Astrocyte of the hippocampus (primary cell): ENCODE measurements at places on chromosomes 3 and 15.
A peak's percentile ranks its signal among the peaks of the same experiment; 100 is the strongest.

DNA sequence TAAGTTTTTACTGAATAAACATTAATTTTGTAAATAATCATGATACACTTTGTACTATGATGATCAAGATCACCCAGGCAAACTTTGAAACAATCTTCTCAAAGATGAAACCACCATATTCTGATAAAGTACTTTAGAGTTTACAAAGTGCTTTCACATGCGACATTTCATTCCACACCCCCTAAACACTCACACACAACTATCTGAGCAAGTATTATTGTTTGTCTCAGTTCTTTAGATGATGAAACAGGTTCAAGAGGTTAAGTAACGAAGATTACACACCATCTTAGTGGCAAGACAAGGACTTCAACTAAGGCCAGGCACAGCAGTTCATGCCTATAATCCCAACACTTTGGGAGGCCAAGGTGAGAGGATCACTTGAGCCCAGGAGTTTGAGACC lies 37.6 kb downstream of the ZNF148 start:
- DNase-seq: no peak

DNA sequence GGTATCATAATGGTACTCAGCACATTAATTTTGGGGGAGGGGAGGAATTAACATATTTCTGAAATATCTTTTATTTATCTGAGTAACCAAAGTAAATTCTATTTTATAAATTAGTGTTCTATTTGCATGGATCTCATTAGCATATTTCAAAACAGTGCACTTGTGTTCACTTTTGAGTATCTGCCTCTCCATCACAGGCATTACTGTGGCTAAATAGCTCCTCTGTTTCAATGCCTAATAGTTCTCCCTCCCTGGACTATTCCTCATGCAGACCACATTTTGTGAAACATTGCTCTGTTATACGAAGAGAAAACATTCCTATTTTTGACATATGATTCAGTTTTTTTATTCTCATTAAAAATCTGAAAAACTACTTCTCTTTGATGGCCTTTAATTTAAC lies 1127.8 kb downstream of the TUSC7 start:
- no peak for DNase-seq

- no peak for DNase-seq
These were observed 26.0 kb downstream of the PLA2G4F start for GRCh38 chr15:42130246-42130986.

GRCh38 chr3:64224826-64225610 lies at the start of gene PRICKLE2:
TSS of gene PRICKLE2 (minus strand) at chr3:64225466. CDS start at chr3:64198927, 26,539 bp downstream.
- DNase-seq: peak; percentile 93

DNA sequence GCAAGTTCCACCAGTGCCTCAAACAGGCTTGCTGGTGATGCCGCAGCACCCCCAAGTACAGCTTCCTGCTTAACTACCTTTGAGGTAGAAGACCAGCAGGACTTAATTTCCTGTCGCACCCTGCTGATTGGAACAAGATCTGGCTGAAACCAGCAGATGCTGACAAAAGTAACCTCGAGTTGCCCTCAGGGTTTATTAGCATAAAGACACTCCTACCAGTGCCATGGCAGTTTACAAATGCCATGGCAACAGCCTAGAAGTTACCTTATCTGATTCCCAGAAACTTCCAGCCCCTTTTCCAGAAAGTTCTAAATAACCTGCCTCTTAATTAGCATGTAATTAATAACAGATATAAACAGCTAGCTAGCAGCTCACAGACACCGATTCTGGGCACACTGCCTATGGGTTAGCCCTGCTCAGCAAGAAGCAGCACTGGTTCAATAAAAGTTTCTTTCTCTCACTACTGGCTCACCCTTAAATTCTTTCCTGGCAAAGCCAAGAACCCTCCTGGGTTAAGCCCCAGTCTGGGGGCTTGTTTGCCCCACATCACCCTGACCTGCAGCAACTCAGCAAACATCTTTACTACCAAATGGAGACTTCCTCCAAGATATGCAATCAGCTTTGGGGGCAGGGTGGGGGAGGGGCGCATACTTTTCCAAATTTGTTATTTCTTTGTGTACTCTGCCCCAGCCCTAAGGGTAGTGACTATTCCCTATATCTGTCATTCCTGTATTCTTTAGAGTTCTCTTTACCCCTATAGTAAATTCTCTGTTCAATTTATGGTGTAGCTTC lies 54.2 kb downstream of the MAP4 start:
- DNase-seq: peak; percentile 65

GRCh38 chr3:131474115-131474514 lies 28.7 kb downstream of the MRPL3 start:
- DNase-seq: peak; percentile 7

GRCh38 chr15:25947323-25948314 lies 84.5 kb upstream of the ATP10A start:
- DNase-seq: peak; percentile 67

- DNase-seq: no peak
These were observed 47.1 kb downstream of the DAPK2 start for GRCh38 chr15:63999177-63999576.

DNA sequence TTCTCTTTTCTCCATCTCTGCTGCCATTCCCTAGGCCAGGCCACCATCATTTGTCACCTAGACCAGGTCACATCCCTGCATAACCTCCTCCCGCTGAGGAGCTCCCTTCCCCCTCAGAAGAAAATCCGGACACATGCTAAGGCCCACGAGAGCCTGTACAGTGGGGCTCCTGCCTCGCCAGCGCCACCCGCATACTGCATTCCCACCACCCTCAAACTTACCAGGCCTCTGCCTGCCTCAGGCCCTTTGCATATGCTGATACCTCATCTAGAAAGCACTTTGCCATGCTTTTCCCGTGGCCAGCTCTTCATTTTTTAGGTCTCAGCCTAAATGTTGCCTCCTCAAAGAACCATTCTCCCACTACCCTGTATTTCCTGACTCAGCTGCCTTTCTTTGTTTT lies 220.1 kb upstream of the CTDSPL start:
- DNase-seq: no peak

DNA sequence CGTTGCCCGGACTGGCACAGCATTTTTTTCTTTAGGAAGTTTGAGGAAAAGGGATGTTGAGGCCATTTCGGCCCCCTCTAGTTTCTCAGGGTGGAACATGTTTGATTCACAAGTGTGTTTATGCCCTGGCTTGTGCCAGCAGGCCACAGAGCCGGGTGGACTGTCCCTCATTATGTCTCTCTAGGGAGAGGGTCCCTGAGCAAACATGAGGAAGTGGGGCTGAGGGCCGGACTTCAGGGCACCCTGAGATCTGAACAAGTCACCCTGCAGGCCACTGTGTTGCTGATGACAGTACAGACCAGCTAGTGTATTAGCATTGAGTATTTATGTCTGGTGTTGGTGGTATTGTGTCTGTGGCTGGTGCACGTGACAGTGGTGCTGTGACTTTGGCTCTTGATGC lies 34.9 kb downstream of the RNU5B-1 start:
- no peak for DNase-seq

- no peak for DNase-seq
These were observed 46.6 kb downstream of the ATP13A4 start for GRCh38 chr3:193508108-193508507.

DNA sequence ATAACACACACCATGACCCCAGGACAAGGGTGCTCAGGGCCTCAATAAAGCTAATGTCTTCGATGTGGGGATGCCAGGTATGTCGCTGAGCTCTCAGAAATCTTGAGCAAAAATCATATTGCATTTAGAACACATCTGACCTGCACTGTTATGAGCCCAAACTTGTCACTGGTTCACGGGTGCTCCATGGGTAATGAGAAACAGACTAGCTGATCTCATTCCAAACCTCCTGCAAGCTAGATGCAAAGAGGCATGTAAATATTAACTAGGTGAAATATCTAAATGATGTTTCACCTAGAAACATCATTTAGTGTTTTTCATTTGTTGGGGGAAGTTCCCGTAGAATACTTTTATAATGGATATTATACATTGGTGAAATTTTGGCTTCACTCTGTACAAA lies 549.4 kb downstream of the OCA2 start:
- DNase-seq: no peak

DNA sequence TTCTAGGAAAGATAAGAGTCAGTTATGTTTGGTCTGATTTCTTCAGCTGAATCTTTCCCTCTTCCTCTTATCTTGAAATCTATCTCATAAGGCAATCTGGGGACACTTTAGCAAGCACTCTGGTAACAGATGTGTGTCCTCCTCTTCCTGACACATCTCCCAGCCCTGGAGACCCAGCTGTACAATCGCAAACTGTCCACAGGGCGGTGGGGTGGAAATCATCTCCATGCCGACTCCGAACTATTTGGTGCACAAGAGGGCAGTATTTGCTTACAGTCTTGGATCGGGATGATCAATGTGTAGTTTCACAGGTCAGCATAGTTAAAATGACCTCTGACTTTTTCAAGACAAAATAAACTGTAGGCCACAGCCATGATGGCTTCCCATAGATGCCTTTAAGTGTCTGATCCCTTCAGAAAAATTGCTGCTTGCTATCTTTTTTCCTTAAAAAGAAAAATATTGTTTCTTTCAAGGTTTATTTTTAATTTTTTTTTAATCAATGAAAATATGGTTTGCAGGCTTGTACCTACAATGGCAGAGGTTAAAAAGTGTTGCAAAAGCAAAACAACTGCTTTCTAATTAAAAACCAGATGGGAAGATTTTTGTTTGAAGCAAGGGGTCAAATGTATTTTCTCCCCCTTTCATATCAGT lies 17.7 kb downstream of the EEFSEC start:
- peak; percentile 84 for DNase-seq

GRCh38 chr3:160006282-160007163 lies 17.9 kb downstream of the IL12A start:
- peak; percentile 83 for DNase-seq

DNA sequence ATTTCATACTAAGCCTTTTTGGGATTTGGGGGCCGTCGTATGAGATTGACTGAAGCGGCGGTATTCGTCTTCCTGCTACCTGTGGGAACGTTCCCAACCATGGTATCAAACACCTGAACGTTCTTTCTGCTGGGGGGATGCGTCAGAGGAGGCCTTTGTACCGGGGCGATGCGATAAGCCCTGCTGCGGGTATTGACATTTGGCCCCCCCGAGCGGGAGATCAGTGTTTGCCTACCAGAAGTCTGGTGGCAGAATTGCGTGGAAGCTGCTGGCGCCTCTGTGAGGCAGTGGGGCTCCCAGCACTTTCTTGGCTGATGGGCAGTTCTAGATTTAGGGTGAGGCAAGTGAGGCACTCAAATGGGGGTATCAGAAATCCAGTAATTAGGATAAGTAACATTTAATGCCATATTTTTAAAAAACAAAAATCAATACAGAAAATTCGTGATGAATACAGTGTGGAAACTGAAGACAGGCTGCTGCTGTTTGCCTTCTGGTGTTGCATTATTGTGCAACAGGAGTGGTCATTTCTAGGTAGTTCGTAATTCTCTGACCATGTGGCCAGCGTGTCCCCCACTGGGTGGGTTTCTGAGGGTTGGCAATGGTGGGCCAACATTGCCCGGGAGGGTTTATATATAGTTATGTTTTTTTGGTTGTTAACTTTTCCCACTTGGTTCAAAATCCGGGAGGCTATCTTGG lies 12.7 kb downstream of the TRPM1 start:
- no peak for DNase-seq

DNA sequence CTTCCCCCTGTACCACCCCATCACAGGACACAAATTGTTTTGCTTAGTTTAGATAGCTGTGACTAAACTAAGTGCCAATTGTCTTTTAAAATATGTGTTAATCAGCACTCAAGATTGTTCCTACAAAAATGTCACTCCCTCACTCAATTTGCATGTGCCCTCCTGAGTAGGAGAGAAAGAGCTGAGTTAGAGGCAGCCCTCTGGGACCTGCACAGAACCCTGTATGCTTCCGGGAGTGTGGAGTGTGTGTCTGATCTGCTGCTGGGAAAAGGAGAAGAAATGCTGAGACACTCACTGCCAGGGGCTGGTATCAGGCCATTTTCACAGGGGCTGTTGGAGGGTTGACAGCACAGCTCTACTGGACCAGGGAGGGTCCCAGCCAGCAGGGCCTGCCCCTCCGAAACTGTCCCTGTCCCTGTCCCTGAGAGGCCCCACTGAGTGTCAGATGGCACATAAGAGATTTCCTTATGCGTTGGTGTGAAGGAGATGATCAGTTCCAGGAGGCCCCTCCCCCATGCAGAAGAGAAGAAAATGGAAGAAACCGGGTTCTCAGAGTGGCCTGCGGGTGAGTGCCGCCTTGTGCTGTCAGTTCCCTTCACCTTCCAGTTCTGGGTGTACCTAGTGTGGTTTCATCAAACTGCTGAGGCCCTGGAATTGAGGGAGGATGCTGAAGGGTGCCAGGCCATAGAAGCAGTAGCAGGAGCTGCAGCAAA lies 3.9 kb upstream of the B3GNT5 start:
- DNase-seq: no peak

GRCh38 chr15:40047415-40048210 lies 8.6 kb upstream of the SRP14 start:
- peak; percentile 60 for DNase-seq

- no peak for DNase-seq
These were observed 17.4 kb downstream of the AADACL2 start for GRCh38 chr3:151751161-151751560.

GRCh38 chr3:43957553-43957952 lies 266.8 kb downstream of the ABHD5 start:
- DNase-seq: no peak

- peak; percentile 63 for DNase-seq
These were observed 107.0 kb upstream of the RPL32 start for GRCh38 chr3:12948371-12948770.

DNA sequence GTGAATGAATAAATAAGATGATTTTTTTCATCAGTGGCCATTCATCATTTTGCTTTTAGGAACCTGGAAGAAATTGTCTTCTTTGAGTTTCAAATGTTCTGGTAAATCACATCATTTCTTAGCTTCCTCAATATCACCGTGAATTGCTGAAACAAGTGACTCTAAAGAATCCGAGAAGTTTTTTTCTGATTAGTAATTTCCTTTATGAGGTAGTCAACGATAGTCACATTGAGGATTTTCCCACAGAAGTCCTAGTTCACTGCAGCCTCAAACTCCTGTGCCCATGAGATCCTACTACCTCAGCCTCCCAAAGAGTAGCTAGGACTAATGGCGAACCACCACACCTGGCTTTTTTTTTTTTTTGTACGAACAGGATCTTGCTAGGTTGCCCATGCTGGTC lies 3.6 kb upstream of the TMPRSS7 start:
- no peak for DNase-seq

DNA sequence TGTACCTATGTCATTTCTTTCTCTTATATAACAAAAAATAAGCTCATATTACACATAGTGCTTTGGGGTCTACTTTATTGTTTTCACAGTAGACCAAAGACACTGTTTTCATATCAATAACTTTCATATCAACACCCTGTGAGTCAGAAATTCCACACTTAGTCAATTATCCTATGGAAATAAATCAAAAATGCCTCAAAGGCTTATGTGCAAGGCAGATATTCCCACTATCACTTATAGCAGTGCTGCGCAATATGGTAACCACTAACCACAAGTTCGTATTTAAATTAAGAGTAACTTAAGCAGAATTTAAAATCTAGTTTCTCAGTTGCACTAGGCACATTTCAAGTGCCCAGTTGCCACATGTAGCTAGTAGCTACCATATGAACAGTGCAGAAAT lies 15.9 kb downstream of the SCG3 start:
- no peak for DNase-seq

- DNase-seq: no peak
These were observed 267.4 kb downstream of the CGGBP1 start for GRCh38 chr3:87791248-87792027.
